ENCODE measurements at places on chromosomes 7 and 10.
A peak's percentile ranks its signal among the peaks of the same experiment; 100 is the strongest.

- DNase-seq = no peak
These were observed 15.1 kb downstream of the ITGA8 start for GRCh38 chr10:15704581-15704968.

DNA sequence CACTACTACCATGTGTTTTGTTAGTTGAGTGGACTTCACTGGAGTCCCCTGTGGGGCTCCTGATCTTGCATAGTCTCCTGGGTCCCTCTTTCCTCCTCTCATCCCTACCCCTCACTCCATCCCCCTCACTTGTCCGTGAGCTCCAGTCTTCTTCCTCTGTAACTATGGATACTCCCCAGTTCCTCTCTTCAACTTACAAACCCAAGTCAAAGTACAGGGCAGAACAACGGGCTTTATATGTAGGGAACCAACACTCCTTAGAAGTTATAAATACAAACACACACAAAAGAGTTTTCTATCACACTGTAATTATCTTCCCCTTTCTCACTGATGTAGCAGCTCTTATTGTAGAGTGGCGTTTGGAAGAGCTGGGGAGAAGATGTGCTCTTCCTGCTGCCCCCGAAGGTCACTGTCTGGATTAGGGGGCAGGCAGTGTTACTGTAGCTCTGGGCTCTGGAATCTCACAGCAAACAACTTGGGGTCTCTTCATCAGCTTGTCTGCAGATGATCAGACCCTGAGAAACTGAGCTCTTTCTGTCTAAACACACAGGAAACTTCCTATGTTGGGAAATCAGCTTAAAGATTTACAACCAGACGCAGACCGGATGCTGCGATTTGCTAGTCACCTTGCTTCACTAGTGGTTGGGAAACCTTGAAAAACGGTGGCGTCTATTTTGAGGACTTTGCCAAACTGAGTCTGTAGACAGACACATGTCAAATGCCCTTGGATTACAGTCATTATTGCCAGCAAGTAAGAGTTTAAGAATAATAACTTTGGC is 13.6 kb downstream of the SNX10 start:
- DNase-seq = no peak

- DNase-seq = no peak
These were observed 167.9 kb downstream of the DIP2C start for GRCh38 chr10:521261-522250.

GRCh38 chr10:112027731-112028280 is 155.8 kb downstream of the GPAM start:
- DNase-seq = no peak

DNA sequence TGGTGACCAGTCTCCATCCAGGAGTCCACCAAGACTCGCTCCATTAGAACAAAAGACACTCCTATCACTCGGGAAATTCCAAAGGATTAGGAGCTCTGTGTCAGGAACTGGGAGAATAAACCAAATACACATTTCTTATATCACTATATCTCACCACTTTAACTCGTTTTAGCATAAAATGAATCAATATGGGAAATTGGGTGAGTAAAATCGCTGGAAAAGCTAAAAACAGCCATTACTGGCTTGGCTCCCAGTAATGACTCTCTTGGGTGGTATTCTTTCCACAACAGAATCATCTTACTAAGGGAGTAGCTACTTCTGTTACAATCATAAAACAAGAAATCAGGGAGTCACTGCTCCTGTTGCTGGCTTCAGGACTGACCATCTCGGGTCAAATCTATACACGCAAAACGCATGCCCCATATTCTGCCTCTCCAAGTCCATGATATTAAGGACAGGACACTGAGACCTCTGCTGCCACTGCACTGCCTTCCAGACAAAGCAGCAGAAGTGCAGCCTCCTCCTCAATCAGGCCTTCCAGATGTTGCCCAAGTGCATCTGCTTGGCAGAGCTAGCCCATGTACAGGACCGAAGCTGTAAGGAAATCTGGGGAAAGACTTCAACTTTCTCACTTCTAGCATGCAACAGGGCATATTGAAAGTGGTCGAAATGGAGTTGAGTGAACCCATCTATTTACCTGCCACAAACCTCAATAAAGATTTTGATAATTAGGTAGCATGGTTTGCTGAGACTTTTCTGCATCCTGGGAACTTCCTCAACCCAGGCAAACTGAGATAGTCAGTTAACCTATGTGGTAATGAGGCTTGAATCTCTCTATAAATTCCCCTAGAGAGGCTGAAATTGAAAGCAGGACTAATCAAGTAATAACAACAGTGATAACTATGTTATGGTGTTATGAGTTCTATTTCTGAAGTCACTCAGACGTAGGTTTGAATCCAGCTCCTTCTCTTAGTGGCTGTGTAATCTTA is 14.4 kb upstream of the PANK1 start:
- no peak for DNase-seq

GRCh38 chr10:76970711-76971519 is 666.7 kb downstream of the KCNMA1 start:
- no peak for DNase-seq

- DNase-seq = no peak
These were observed 5.8 kb downstream of the LIPJ start for GRCh38 chr10:88592381-88592780.

- no peak for DNase-seq
These were observed 69.4 kb downstream of the RNF133 start for GRCh38 chr7:122629412-122629953.

- no peak for DNase-seq
These were observed 328.7 kb downstream of the CXCL12 start for GRCh38 chr10:44056206-44056605.

GRCh38 chr7:91835826-91836368 is 44.6 kb downstream of the MTERF1 start:
- DNase-seq = no peak

DNA sequence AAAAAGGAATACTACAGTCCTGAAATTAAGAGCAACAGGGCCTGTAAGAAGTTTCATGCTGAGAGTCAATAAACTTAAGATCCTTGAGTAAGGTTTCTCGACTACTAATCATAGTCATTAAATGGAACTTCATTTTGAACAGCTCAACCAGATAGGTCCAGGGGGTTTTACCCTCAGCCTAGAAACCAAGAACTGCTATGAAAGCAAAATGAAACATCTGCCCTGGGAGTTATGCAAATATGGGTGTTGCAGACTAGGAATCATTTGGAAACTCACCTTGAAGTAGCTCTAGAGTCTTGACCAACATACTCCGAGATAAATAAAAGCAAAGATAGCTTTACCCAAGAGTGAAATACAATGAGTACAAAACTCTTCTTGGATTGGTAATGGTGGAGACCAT is 128.0 kb downstream of the HGF start:
- peak; percentile 75 for DNase-seq

DNA sequence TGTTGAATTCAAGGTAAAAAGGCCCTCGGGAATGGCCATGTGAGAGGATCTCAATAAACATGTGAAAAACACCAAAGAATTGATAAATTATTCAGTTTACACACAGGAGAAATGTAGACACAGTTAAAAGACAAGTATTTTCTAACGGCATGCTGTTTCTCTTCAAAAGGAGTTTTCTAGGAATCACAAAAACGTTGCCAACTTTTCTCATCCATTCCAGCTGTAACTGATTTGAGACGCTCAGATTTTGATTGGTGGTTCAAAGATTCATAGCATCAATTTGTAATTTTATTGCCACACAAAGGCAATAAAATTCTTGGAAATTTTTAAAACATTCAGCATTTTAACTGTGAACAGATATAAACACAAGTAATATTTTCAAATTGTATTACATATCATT is 384.9 kb upstream of the PFKP start:
- no peak for DNase-seq

GRCh38 chr10:788796-789748 is 99.6 kb upstream of the DIP2C start:
- DNase-seq = no peak

GRCh38 chr7:32255036-32255435 is 184.8 kb upstream of the PDE1C start:
- no peak for DNase-seq

GRCh38 chr10:132641966-132642731 is 104.6 kb downstream of the INPP5A start:
- DNase-seq = no peak

DNA sequence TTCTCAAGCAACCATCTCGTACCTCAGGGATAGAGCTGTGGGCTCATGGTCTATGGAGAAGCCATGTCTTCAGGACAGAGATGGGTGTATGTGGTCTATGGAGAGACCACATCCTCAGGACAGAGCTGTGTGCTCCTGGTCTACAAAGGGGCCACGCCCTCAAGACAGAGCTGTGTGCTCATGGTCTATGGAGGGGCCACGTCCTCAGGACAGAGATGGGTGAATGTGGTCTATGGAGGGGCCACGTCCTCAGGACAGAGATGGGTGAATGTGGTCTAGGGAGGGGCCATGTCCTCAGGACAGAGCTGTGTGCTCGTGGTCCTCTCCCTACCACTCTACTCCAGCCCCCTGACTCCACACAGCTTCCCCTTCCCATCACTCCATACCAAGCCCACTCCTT is 117.8 kb downstream of the WDR37 start:
- DNase-seq = no peak

GRCh38 chr10:86956195-86956847 is 1.1 kb downstream of the MMRN2 start:
- DNase-seq = no peak

GRCh38 chr7:2032876-2033407 is 199.8 kb downstream of the MAD1L1 start:
- no peak for DNase-seq

DNA sequence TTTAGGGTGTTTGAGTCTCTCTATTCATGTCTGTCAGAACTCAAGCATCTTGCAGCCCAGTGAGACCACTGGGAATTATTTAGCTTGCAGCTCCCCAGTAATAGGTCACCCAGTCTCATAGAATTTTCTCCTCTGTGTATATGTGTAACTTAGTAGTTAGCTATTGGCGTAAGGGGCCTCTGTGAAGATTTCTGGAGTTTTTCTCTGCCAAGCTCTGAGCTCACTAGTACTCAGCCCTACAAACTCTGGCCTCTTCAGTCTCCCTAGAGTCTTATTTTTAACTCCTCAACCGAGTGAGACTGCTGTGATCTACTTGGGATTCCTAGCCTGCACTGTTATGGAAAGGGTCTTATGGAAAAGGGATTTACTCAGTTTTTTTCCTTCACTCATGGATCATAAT is 90.2 kb downstream of the PPP1R9A start:
- no peak for DNase-seq

GRCh38 chr10:77553311-77553710 is 84.3 kb downstream of the KCNMA1 start:
- DNase-seq = no peak

DNA sequence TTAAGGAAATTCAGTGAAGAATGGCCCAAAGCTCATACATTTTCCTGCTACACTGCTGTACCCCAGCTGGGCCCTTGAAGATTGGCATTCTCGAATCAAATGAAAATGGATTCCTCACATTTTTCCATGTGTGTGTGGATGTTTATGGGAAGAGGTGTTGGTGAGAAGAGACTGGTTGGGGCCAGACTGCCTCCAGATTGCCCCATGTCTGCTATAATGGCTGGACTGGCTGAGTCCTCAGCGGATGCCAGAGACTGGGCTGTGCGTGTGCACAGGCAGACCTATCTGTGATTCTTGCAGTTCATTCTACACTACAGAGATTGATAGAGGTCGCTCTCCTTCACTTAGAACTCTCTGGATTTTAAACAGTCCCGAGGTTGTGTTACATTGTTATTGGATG is 183.6 kb upstream of the GDF10 start:
- DNase-seq = no peak

- DNase-seq = no peak
These were observed 285.2 kb upstream of the FZD8 start for GRCh38 chr10:35927341-35927740.

DNA sequence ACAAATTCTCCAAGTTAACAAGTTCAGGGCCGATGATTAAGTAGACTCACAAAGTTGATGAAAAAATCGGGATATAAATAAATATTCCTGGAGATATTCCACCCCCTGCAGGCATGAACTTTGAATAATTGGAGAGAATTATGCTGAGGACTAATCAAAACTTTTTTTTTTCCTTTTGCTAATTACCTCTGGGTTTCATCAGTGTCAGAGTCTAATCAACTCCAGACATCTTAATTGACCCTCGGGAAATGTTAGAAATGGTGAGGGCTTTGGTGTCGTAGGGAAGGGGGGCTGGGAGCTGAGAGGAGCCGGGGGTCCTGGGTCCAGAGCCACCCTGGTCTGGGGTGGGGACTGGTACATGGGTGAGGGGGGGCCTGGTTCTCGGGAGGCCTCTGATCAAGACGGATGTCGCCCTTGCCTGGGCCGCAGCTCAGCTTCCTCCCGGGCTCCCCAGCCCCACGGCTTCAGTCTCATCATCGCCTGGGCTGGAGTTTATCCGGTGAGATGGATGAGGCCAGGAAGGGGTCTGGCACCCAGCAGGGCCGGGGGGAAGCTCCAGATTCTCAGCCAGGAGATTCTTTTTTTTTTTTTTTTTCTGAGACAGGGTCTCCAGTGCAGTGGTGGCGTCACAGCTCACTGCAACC is 30.4 kb upstream of the ELFN1 start:
- no peak for DNase-seq

DNA sequence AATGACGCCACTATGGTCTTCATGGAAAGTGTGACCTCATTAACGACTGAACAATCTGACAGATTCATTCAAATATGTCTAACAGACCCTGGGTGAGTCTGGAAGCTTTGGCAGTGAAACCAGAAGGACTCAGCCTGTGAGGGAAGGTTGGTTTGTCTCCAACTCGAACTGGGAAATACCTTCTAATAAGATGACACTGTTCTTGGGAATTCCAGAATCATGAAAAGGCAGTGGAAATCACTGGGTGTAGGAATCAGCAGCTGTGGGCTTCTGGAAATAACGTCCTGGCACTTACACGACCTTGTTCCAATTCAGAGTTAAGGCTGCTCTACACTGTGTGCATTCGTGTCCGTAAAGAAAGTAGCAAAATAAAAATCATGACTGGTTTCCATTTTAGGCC is 75.1 kb downstream of the DGKI start:
- no peak for DNase-seq

GRCh38 chr7:26580711-26581110 is 283.7 kb downstream of the SKAP2 start:
- DNase-seq = no peak

- DNase-seq = no peak
These were observed 585.2 kb upstream of the CELF2 start for GRCh38 chr10:10432296-10433035.

DNA sequence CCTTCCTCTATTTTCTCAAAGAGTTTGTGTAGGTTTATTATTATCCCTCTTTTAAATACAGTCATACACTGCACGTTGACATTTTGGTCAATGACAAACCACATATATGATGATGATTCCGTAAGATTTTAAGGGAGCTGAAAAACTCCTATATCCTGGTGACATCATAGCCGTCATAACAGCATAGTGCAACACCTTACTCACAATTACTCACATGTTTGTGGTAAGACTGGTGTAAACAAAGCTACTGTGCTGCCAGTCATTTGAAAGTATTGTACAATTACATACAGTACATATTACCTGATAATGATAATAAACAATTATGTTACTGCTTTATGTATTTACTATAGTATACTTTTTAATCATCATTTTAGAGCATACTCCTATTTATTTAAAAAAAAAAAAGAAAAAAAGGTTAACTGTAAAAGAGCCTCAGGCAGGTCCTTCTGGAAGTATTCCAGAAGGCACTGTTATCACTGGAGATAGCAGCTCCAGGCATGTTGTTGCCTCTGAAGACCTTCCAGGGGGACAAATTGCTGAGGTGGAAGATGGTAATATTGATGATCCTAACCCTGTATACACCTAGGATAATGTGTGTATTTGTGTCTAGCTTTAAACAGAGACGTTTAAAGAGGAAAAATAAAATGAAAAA is 123.3 kb upstream of the CDK1 start:
- DNase-seq = no peak
